ENCODE measurements at places on chromosomes 1 and 21.

DNA sequence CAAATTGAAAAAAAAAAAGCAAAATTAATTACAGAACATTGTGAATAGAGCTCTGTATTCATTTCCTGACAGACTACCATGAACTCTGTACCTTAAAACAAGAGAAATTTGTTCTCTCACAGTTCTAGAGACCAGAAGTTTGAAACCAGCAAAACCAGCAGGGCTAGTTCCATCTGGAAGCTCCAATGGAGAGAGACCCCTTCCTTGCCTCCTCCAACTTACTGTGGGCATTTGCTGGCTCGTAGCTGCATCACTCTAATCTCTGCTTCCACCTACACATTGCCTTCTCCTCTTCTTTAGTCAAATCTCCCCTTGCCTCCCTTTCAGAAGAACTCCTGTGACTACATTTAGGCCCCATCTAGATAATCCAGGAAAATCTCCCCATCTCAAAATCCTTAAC is 56.5 kb downstream of the SYDE2 start:
- DNase-seq: no peak

DNA sequence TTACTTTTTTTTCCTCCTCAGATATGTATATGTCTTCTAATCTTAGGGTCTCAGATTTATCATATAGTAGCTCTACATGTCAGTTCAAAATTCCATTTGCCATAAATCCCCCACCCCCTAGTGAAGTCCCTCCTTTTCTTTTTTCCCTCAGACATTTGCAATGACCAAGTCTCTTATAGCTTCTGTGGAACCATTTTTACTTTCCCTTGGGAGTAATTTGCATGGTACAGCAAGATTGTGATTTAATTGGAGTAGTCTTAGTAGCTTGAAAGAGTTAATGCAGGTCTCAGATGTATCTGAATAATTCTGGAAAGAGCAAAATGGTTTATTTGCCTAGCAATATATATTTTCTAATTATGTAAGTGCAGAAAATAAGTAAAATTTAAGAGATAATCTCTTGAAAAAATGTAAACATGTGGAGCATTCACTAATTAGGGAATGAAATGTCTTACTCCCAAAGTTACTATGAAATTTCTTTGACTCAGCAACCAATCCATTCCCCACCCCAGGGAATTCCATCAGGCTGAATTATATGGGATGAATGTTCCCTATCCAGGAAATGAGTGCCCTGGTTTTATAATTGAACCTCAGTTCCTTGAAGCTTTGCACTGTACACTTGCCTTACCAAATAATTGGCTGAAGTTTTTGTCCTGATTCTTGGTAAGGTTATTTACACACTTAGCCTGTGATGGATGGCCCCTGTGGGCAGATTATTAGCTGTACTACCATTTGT is 267.0 kb downstream of the DNM3 start:
- DNase-seq: no peak

DNA sequence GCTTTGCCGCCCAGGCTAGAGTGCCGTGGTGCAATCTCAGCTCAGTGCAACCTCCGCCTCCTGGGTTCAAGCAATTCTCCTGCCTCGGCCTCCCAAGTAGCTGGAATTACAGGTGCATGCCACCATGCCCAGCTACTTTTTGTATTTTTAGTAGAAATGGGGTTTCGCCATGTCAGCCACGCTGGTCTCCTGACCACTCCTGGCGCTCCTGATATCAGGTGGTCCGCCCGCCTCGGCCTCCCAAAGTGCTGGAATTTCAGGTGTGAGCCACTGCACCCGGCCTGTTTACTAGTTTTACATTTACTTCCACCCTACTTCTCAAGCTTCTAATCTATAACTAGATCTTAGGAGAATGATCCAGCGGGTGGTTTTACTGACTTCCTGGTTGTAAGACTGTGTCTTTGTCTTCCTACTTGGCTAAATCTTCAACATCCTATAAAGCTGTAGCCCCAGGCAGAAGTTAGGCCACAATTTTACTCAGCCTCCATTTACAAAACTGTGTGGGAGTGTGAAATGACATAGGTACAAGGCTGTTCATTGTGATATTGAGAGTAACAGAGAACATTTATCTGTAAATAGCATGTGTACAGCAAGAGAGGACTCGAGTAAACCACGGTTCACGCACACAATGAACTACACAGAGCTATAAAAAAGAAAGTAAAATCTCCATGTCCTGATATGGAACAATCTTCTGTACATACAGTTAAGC is 9.6 kb upstream of the POU2F1 start:
- DNase-seq: no peak

GRCh38 chr1:54575161-54575560 is 27.1 kb downstream of the ACOT11 start:
- DNase-seq: no peak

- no peak for DNase-seq
Observed at GRCh38 chr1:194940336-194941030, 1667.8 kb downstream of the KCNT2 start.

GRCh38 chr1:243597383-243597782 is 252.7 kb downstream of the AKT3 start:
- DNase-seq: peak; percentile 15

GRCh38 chr1:172821609-172822274 is 162.8 kb downstream of the FASLG start:
- no peak for DNase-seq

Data from activated CD4-positive, alpha-beta T cell treated with anti-CD3 and anti-CD28 coated beads, Interleukin-2, Interleukin-6, amounts not matched to agents 100 ng/mL and 50 ng/mL, durations not matched to agents 16 hours and 8 hours (primary cell).